ENCODE measurements at places on chromosomes 12 and 14.

DNA sequence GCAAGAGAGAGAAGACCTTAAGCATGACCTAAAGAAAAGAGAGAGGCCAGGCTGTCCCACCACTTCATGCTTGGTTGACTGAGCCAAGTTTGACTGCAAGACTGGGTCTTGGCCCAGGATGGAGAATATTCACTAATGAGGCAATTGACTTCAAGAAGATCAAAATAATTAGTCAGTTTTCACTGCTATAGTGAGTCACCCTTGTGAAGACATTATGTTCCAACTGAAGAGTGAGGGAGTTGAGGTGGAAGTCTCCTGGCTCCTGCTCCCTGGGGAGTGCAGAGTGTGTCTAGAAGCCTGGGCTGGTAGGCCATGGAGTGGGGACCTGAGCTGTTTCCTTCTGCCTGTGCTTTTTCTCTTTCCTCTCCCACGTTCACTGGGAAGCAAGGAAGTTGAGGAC, 117.6 kb downstream of the CACNA1C start:
- no peak for DNase-seq

- DNase-seq = no peak
Measured at GRCh38 chr12:79597910-79598309, 92.9 kb downstream of the PAWR start.

DNA sequence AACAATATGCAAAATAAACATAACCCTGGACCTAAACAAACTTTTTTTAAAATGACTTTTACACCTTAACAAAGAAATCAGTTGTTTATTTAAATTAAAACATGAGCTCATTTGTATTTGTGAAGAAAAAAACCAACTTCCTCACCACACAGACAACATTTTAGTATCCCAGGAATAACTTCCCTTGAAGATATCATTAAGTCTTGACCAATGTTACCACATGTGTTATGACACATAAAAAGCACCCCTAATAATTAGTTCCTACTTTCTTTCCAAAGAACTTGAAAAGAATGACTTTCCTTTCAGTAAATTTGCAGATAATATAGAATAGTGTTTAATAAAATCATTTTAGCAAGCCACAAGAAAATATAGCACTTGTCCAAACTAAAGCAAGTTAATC, 42.4 kb downstream of the DUSP16 start:
- DNase-seq = no peak

GRCh38 chr12:120873226-120873625, 30.9 kb downstream of the SPPL3 start:
- no peak for DNase-seq

DNA sequence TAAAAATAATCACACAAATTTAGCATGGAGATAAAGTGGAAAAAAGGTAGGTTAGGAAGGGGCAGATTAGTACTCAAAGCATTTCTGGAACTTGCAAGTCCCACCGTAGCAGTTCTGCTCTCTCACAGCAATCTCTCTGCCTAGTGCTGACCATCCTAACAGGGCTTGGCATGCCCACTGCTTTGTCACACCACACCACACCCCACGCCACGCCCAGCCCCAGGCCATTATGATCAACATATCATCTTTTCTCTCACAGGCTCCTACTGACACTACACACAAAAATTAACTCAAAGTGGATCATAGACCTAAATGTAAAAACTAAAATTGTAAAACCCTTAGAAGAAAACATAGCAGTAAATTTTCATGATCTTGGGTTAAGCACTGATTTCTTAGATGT, 273.7 kb downstream of the DAD1 start:
- DNase-seq = no peak

GRCh38 chr14:33964599-33965317, 13.9 kb upstream of the EGLN3 start:
- DNase-seq = no peak

DNA sequence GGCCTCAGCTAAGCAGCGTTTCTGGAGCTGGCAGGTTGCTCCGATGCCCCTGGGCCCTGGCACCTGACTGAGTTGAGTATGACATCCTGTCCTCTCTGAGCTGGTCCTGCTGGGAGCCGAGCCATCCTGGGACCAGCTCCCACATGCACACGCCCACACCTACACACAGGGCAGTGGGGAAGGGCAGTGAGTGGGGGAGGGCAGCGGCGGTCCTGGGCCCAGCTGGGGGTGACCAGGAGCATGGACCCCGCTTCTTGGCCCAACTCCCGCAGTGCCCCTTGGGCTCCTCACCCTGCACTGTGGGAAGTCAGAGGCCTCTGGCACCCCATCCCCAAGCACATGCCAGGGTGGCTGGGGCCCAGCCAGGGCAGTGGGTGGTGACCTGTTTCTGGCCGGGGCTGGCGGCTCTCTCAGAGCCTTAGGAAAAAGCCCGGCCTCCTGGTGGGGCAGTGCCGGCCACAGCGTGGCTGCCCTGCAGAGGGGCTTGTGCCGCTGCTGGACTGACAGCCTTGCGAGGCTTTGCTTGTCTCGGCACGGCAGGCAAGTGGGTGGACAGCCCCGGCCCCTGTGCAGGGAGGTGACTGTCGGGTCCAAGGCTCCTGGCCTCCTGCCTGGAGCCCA, 5.9 kb upstream of the CRIP2 start:
- no peak for DNase-seq

- DNase-seq = no peak
Measured at GRCh38 chr14:89723930-89724627, 230.5 kb downstream of the EFCAB11 start.

DNA sequence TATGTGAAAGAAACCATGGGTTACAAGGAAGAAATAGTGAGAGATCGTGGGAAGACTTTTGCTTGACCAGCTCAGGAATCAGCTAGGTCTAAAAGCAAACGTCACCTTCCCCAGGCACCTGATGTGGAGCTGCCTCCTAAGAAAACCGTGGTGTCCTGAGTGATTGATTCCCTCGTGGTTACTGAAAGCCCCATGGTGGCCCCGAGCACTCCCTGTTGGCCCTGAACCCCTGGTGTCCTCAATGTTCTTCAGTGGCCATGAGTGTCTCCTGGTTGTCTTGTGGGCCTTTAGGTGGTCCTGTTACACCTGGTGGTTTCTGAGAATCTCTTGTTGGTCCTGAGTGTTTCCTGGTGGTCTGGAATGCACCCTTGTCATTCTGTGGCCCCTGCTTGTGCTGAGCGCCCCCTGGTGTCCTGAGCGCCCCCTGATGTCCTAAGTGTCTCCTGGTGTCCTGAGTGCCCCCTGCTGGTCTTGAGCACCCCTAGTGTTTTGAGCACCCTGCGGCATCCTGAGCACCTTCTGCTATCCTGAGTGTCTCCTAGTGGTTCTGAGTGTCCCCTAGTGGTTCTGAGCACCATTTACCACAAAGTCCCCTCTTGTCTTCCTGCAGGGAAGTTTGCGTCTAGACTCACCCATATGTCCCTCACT, 518.7 kb downstream of the TMEM121 start:
- DNase-seq = peak; percentile 94

DNA sequence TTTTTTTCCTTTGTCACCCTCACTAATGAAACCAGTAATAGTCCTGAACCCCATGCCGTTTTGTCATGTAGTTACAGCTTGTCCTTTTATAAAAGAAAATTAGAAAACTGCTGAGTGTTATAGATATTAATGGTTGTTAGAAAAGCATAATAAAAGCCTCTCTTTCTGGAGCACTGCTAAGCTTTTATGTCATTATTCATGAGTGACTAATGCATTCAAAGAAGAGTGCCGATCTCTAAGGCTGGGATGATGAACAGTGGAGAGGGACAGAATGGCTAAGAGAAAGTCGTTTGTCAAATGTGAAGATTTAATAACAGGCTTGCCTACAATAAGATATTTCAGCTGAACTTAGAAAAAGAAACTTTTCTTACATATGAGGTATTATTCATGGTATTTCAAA, 121.6 kb downstream of the MGAT4C start:
- no peak for DNase-seq

DNA sequence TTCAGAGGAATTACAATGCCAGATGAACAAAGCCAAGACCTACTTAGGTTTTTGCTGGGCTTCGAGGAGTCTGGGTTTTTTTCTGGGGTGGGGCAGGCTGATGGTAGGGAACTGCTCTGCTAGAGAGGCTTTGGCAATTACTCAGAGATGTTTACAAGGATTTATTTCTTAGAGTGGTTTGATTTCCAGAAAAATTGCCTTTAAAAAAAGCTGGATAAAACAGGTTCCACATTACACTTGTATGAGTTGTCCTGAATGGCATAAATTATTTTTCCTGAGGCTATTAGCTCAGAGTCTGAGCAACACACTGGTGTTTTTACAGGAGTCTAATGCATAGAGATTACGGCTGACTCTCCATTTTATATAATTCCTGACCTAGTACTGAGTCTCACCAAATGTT, 118.5 kb upstream of the FRMD6 start:
- DNase-seq = no peak

DNA sequence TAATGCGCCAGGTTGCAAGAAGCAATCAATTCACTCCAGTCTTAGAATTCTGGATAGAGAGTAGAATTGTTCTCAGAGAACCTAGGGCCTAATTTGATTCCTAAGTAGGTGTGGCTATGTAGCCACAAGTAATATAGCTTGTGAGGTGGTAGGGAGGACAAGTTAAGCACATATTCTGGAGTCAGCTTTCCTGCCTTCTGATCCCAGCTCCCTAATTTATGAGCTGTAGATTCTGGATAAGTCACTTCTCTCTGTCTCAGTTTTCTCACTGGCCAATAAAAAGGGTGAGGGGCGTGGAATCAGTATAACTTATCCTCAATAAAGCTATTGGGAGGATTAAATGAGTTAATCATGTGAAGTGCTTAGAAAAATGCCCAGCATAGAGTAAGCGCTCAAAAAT, 3.0 kb upstream of the SNW1 start:
- DNase-seq = no peak

DNA sequence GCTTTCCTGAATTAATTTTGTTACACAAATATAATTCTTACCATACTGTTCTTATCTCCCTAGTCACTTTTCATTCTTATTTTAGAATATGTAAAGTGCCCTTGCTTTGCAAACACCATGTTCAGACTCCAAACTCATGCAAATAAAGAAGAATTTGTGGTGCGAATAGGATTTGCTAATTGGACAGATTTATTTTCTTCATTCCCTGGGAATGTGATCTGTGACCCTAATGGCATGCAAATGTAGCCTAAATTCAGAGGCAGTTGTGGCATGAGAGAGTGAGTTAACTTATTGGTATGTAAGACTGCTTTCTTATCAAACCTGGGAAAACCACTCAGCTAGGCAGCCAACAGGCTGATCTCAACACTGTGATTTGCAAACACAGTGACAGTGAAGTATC, 10.0 kb downstream of the CAPZA3 start:
- DNase-seq = no peak

GRCh38 chr12:29617407-29617803, 119.9 kb upstream of the OVCH1 start:
- DNase-seq = no peak

- DNase-seq = peak; percentile 9
Measured at GRCh38 chr12:76533331-76533730, 26.2 kb downstream of the OSBPL8 start.

DNA sequence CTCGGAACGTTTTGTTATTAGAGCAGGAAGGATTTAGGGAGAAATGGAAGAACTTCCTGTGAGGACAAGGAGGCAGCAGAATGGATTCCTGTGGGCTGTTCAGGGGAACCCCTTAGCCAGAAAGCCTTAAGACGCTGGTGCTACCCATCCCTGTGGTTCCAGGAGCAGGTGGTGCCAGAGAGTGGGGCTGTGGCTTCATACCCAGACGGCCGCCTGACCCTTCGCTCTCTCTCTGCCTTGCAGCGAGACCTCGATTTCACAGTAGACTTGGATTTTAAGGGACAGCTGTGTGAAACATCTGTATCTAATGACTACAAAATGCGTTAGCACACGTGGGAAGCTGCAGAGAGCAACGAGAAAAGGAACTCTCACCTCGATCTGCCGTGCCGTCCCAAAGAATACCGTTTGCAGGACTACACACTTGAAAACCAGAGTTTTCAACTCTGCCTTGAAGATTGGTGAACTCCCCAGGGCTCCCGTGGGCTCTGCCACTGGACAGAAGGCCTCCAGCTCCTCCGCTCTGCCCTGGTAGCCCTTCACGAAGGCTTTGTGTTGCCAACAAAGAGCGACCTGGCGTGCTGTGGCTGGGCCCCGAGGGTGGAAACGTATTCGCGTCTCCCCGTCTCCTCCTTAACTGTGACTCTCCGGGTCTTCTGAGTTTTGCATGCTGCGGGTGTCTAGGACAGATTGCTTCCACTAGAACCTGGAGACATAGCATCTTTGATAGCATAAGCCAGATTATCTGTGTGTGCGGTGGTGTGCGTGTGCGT, 102.0 kb downstream of the PRMT8 start:
- no peak for DNase-seq

DNA sequence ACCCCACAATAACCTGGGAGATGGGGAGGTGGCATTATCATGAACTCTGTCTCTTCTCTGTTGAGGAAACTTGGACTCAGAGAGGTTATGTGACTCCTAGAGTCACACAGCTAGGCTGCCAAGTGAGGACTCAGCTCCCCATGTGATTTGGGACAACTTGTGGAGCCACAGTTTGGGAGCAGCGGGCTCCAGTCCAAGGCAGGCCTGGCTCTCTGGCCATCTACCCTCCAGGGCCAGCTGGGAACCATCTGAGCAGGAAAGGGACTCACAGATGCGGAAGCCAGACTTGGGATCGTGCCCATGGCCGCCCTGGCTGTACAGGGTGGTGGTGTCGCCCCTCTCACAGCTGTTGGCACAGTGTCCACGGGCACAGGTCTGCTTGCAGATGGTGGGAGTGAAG, 59.1 kb downstream of the ISCA2 start:
- DNase-seq = no peak

DNA sequence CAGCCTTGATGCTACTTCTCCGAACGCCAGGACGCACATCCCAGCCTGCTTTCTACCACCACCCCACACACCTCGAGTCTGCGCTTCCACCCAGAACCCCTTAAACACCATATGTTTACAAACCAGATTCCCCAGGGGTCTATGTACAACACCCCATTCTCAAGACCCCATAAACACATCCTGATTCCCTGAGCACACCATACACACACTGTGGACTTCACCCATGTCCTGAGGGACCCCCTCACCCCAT, 733 bp downstream of the TTC7B start:
- DNase-seq = no peak

DNA sequence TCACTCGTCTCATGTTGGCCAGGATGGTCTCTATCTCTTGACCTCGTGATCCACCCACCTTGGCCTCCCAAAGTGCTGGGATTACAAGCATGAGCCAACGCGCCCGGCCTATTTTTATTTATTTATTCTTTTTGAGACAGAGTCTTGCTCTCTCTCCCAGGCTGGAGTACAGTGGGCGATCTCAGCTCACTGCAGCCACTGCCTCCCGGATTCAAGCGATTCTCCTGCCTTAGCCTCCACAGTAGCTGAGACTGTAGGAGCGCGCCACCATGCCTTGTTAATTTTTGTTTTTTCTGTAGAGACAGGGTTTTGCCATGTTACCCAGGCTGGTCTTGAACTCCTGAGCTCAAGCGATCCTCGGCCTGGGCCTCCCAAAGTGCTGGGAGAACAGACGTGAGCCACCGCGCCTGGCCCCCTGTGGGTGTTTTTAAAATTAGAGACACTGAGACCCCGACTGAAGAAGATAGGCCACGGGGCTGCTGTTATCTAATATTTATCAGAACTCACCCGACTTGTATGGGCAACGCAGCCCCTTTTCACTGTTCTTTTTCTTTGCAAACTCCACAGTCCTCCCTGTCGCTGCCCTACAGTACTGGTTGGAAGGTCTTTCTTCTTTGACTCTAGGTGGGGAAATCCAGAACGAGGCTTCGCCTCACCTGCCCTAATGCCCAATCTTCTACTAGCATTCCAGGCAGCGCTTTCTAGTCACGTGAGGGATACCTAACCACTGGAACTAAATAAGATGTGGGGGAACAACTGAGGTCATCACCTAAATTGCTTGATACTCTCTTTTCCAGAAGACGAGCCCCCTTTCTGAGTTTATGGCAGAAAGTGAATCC, 1.4 kb upstream of the GABARAPL1 start:
- no peak for DNase-seq
